H9 (cell line): ENCODE measurements at places on chromosomes 6 and 20. TPM values are rescaled to one million over a fixed set of nuclear protein-coding genes. Genes with fewer than 3 reads are reported as not detected.

PBOV1 gene
- not detected in 2 replicates for total RNA-seq

HEY2 gene
- total RNA-seq, result 5.6 and 6.6 TPM in 2 replicates

TRAPPC3L gene
- not detected in 2 replicates for total RNA-seq

TBX18 gene
- total RNA-seq, result 0.02 TPM in 1 of 2 replicates, not detected in the other

MICAL1 gene
- 84.9 and 92.9 TPM in 2 replicates for total RNA-seq

OR12D1 gene
- not detected in 2 replicates for total RNA-seq

CAGE1 gene
- total RNA-seq, result 0.28 TPM in 1 of 2 replicates, not detected in the other

FAM83B gene
- 5.2 and 5.7 TPM in 2 replicates for total RNA-seq

VWA7 gene
- total RNA-seq, result 2.5 TPM in 2 replicates

ZKSCAN4 gene
- 8.2 and 8.8 TPM in 2 replicates for total RNA-seq

PROKR2 gene
- total RNA-seq, result 0.44 and 0.46 TPM in 2 replicates

TNFRSF6B gene
- total RNA-seq, result 0.86 TPM in 1 of 2 replicates, not detected in the other

PSMB8 gene
- total RNA-seq, result 17.6 and 19.1 TPM in 2 replicates
